ENCODE measurements at places on chromosomes 5 and 9.

- DNase-seq, result no peak
These were observed 8.9 kb upstream of the SH3TC2 start for GRCh38 chr5:149071756-149072155.

DNA sequence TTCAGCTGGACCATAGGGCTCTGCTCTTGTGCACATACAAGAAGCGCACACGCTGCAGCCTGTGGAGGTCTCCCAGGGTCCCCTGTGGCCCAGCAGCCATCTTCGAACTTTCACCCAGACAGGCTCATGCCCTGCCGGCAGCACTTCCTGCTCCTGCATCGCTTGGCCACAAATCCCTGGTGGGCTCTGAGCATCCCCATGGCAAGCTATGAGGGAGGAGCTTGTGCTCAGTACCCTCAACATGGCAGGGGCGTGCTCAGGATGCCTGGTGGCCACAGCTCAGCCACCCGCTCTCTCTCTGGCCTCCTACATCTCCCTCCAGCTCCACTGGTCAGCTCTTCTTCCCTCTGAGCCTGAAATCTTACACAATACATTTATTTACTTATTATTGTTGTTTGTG is 63.7 kb downstream of the IRX2 start:
- DNase-seq, result no peak

GRCh38 chr9:122223435-122223834 is 5.3 kb downstream of the LHX6 start:
- no peak for DNase-seq

DNA sequence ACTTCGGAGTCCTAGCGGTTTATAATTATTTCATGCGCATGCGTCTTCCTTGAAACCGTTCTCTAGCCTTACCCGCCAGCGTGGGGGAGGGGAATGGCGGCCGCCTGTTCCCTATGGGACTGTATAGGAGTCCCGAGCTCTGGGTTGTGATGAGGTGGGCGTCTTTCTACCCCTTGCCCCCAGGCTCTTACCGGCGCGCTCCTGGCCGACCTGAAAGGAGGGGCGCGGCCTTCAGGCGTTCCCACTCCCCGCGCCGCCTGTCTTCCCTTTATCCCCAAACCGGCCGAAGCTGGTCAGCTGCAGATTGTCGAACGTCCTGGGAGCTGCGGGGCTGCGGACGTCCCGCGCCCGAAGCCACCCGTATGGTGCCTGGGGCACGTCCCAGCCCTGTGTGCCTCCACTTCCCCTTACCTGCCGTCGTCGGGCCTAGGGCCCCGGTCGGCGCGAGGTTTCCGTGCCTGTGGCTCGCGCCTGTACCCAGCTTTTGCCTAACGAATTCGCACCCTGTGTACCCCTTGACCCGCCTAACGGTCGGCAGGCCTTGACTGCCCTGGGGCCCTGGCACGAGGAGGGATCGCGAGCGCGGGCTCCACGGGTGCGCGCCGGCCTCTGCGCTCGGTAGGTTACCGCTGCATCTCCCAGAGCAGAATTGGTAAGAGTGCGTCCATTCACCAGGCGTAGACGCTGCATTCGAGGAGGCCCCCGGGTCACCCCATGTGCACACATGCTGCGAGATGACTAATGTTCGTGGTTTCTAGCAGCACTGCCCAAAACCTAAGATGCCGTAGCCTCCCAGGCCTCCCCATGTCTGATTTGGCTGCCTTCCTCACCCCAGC is 653 bp upstream of the HNRNPH1 start:
- peak; percentile 31 for DNase-seq

DNA sequence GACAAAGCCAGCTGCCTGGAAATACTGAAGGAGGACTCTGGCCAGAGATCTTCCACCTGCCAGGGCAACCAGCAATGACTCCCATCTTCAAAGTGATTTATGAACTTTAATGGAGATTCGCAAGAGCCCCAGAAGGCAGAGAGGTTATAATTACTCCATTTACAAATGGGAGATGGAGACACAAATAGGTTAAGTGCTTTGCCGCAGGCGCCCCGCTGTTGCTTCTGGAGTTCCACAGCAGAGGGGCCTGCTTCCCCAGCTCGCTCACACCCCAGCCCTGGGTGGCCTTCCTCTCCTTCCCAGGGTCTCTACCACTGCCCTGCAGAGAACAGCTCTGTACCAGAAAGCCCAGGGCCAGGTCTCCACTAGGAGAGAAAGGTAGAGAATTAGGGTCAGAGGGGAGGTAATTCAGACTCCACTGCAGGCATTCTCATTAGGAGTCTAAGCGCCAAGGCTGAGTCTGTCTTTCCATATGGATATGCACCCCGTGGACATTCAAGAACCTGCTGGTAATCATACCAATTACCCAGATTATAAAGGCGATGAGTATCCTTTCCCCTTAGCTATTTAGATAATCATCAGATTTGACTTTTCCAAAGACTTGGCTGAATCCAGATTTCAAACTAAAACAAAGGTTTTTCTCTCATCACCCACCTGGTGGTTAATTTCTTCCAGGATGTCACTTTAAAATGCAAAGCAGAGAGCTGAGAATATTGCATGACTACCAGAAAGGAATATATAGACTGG is 157.6 kb upstream of the TUT7 start:
- DNase-seq, result no peak

DNA sequence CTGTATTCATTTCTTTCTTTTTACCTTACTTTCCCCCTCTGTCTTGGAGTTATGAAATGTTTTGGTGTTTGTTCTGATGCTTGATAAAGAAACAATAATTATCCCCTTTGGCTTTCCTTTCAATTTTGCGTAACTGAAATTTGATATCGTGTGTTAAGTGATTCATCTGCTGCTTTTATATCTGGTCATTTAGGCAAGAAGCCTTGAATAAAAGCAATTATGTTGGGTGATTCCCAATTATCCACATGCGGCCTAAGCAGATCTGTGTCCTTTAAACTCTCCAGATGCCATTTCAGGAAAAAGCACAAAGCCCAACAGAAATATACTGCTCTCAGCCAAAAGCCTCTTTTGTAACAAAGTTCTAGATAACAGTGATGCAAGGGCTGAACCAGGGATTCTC is 92.8 kb downstream of the TAF11L14 start:
- no peak for DNase-seq

GRCh38 chr9:3458806-3459475 is 66.9 kb downstream of the RFX3 start:
- DNase-seq, result no peak

DNA sequence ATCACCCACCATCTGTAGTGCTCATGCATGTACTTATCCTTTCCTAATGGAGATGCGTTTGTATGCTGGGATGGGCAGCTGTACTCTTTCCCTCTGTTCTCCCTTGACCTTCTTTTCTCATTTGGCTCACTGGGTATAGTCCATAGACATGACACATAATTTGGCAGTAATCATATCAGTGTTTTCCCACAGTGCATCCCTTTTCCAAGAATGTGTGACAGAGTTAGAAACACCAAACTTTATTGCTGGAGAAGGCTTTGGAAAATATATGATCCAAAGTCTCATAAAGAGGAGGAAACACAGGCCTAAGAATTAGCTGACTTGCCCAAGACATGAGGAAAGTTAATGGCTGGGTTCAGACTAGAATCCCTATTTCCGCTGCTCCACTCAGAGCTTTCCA is 1233.4 kb upstream of the DMAC1 start:
- DNase-seq, result no peak

- no peak for DNase-seq
These were observed 30.7 kb upstream of the IRX1 start for GRCh38 chr5:3564827-3565518.

- no peak for DNase-seq
These were observed 286.2 kb downstream of the MCTP1 start for GRCh38 chr5:94998670-94999069.

GRCh38 chr5:156182174-156182967 is 144.6 kb upstream of the SGCD start:
- DNase-seq, result no peak
